ENCODE measurements at places on chromosomes 3 and 15. TPM values are rescaled to one million over a fixed set of nuclear protein-coding genes. Genes with fewer than 3 reads are reported as not detected.

DNA sequence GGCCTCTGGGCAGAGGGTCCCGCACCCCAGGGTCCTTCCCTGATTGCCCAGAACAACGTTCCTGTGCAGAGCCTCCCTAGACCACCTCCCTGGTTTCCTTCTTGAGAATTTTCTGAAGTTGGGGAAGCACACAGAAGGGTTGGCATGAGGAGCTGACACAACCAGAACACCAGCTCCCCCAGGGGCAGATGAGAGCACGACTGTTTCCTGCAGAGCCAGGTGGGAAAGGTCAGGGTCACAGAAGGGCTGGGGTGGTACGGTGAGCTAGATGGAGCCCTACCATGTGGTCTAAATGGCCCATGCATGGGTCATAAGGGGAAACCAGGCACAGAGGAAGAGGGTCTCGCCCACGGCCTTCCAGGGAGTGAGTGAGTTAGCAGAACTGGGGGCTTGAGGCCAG lies 10.4 kb downstream of the PPCDC start:
- peak; percentile 26 for DNase-seq

DNA sequence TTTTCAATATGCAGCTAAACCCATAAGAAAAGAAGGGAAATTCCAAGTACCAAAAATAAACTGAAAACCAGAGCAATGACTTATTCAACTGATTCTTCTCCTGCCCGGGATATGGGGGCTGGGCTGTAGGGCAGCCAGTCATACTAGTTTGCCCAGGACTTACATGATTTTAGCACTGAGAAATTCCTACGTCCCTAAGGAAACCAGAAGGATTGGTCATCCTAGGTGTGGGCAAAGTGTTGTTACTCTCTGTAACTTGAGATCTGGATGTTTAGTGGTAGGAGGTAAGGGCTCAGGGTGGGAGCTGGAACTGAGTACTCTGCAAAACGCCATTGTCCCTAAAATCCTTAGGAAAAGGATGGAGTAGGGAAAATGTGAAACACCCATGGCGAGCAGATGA lies 1.2 kb upstream of the DAZL start:
- no peak for DNase-seq

Gene KCNAB1
- total RNA-seq: not detected

Gene PYGO1
- not detected for total RNA-seq

Gene RTP1
- not detected for total RNA-seq

All from activated CD8-positive, alpha-beta T cell treated with anti-CD3 and anti-CD28 coated beads for 36 hours (primary cell).